ENCODE measurements at places on chromosomes 2 and 18. TPM values are rescaled to one million over a fixed set of nuclear protein-coding genes. Genes with fewer than 3 reads are reported as not detected.

The NEDD4L gene
- total RNA-seq, result 45.8 TPM

The MLPH gene
- total RNA-seq, result 73.5 TPM

DNA sequence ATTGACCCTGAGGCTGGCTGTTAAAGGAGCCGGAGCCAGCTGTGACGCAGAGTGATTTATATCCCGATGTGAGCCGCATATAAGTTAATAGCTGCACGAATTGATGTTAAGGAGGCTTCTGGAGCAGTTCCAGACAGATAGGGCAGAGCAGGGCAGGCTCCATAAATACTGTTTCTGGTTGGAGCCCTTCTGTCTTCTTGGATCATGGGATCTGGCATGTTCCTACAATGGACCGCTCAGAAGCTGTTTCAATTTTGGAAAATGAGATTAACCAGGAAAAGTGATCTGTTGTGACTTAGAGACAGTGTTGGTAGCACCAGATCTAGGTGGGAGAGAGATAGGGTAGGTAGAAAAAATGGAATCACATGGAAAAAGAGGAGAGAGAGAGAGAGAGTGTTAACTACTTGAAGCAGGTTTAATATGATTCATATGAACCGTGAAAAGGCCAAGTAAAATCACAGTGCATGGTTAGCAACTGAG, 4.8 kb upstream of the IGFBP5 start:
- DNase-seq, result no peak

GRCh38 chr18:75360941-75361340, 66.6 kb downstream of the SMIM21 start:
- no peak for DNase-seq

The PSMA8 gene
- total RNA-seq, result not detected

DNA sequence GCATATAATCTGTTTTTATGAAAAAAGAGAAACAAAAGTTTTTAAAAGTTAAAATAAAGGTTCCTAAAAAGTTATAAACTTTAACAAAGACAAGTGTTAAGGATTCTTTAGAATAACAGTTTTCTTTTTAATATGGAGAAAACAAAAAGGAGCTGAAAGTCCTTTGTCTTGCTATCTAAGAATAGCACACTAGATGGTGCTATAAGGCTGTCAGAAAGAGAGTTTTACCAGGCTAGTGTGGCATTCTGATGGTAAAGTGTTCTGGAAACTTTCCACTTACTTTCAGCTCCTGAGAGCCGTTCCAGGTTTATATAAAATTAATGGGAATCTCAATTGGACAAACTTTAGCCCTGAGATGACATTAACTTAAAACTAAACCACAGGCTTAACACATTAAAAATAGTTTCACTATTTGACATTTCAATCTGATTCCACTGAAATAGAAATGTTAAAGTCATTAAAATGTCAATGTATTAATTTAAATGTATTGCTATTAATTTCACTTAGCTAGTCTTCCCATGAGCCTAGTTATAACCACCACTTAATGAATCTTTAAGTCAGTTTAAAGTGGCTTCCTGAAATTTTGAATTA, 3.7 kb downstream of the FBXO48 start:
- DNase-seq, result no peak

GRCh38 chr2:128024816-128025215, 3.0 kb downstream of the SAP130 start:
- no peak for DNase-seq

GRCh38 chr2:8303322-8303832, 378.5 kb upstream of the ID2 start:
- DNase-seq, result peak; percentile 66

DNA sequence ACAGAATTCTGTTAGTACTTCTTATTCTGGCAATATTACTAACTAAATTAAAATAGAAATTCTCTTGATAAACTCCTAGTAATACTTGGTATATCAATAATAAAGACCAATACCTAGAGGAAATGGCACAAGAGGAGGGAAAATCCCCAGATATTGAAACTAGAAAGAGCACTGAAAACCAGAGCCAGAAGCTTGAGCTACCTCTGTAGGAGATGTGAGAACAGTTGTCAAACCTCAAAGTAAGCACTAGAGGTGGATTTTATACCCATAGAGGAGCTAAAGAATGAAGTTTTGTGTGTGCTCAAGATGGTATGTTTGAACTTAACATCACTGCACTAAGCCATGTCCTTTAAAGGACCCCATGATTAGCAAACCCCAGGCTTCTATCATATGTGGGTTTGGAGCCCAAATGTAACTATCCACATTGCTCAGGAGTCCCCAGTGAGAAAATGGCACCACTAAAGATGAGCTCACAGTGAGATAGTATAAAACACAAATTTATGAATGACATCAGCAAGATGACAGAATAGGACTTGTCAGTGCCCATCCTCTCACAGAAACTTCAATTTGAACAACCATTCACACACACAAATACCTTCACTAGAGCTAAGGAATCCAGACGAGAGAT, 122.1 kb downstream of the PKP4 start:
- DNase-seq, result no peak

The HOXD8 gene
- total RNA-seq, result 0.14 TPM

DNA sequence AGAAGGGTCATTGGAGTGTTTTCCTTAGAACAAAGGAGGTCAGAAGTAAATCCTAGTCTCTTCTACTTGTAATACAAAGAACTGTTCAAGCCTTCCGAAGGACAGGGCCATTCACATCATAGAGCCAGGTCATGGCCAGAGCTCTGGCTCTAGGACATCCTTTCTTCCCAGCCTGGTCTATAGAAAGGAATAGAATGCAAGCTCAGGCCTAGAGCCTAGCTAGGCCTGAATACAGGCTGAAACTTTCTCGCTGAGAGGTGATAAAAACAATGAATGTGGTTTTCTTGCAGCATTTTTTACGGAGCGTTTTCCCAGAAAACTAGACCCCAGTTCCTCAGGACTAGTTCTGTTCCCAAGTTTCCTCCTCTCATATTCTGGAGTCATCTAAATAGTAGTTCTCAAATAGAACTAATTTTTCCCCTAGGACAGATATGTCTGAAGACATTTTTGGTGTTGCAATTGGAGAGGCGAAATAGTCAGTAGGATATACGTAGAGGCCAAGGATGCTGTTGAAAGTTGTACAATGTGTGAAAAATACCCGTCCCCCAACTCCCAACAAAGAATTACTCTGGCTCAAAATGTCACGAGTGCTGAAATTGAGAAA, 6.8 kb downstream of the UGT1A6 start:
- no peak for DNase-seq

GRCh38 chr18:79644666-79645057, 34.9 kb upstream of the CTDP1 start:
- no peak for DNase-seq

The B4GALT6 gene
- total RNA-seq, result 5.3 TPM

- no peak for DNase-seq
These were observed 308.2 kb downstream of the PIEZO2 start for GRCh38 chr18:10841203-10841602.

The BMP10 gene
- 0.19 TPM for total RNA-seq

DNA sequence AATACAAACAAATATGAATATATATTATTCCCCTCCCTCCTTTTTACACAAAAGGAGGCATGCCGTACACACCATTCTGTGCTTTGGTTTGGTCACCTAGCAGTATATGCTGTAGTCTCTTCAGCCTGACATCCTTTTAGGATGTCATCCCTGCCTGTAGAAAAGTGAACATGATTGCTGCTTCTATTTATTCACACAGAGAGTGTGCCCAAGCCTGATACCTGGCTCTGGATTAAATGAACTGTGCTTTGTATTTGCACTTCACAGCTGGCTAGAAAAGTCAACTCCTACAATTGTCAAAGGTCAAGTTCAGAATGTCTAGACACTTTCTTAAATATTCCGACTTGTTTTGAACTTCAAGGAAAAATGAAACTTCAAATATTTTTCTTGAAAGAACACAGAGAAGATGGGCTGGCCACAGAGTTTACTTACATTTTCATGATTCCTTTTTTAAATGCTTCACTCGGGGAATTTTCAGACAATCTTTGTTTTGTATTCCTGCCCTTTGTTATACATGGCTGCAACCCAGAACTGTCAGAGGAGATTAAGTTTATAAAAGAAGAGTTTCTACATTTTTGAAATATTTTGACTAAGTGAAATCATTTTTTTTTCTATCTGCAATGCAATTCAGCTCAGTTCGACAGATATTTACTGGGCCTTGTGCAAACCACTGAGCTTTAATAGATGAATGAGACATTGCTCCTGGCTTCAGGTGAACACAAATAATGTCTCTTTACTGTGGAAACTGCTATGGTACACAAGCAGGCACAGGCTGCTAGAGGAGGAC, 33.5 kb downstream of the DAPL1 start:
- DNase-seq, result no peak

DNA sequence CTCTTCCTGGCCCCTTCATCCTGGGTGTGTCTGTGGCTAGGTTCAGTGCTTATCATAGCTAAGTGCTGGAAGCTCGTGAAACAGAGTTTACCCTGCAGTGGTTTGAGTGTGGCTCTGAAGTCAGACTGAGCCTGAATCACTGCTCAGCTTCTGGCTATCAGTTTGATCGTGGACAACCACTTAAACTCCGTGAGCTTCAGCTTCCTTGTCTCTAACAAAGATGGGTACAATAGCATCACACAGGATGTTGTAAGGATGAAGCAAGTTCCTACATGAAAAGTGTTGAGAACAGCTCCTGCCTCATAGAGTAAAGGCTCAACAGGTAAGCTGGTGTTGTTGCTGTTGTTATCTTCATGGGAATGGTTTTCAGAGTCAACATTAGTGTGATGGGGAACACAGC, 210.3 kb downstream of the CLIP4 start:
- DNase-seq, result no peak

The ALPP gene
- not detected for total RNA-seq

DNA sequence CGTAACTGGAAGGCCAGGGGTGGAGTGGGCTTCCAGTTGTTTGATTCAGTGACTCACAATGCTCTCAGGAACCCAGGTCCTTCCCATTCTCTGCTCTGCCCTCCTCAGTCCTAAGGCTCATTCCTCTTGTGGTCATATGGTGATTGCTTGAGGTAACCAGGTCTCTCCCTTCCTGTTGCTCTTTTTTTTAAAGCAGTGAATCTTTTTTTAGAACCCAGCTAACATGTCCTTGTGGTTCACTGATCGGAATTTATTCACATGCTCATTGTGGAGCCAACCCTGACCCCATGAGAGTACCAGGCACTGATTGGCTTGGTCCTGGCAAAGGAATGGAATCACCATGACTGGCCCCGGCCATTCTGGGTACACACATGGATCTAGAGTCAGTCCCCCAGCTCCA, 7.4 kb downstream of the THNSL2 start:
- DNase-seq, result no peak

DNA sequence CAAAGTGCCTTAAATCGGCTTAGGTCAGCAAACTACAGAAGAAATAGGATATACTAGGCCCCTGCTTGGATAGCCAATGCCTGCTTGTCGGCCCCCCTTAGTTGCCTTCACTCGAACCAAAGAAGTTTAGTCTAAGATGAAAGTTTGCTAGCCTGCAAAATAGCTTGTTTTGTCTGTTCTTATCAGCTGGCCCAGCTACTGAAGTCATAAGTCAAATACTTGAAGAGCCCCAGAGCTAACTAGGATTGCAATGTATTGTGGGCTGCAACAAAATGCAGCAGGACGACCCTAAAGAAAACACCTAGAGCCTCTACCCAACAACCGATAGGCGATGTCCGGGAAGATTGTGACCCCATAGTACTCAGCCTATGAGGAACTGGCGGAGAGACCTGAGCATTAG, 183.5 kb upstream of the HS6ST1 start:
- DNase-seq, result no peak

The STARD6 gene
- not detected for total RNA-seq

DNA sequence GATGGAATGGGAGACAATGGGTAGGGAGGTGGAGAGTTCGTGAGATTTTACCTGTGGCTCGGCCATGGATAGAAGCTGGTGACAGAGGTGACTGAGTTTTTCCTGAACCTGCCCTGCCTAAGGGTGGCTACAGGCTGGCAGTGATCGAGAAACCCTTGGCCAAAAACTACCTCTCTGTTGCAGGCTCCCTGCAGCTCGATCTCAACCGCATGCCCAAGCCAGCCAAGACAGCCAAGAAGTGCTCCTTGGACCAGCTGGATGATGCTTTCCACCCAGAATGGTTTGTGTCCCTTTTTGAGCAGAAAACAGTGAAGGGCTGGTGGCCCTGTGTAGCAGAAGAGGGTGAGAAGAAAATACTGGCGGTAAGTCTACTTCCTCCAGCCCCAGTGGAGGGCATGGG, 225.5 kb downstream of the DYSF start:
- DNase-seq, result no peak

DNA sequence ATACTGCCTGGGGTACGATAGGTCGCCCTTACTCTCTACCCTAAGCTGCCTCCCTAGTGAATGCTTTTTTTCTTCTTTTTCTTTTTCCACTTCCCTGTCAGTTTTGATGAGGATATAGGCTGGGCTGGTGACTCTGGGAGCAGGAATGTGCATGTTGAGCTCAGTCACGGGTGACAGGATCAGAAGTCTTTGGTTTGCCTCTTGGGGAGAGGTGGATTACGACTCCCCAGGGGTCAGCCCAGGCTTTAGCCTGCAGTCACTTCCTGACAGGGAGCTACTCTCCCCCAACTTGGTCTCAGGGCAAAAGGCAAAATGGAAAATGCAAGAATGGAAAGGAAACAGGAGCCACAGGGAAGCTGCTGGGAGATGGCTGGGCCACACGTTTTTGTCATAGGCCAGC, 57.3 kb downstream of the THNSL2 start:
- DNase-seq, result no peak

DNA sequence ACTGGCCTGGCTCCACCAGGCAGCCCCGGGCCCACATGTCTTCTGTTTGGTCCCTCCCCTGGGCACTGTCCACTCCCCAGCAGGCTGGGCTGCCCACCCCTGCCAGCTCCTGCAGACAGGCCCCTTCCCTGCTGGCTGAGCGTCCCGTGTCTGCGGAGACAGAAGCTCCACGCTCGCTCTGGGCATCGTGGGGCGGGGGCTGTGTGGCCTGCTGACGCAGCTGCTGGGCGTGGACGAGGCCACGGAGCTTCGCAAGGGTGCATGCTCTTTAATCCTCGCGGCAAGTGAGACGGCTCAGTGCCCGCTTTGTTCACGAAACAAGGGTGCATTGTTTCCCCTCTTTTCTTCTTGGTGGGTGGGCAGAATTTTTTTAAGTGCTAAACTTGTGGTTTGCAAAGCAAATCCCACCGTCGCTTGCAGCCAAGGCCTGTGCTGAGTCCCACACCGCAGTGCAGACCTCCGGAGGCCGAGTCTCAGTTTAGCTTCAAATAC, 132.8 kb upstream of the CTDP1 start:
- DNase-seq, result no peak

The MARCHF4 gene
- total RNA-seq, result 0.08 TPM

- DNase-seq, result no peak
These were observed 435.1 kb upstream of the CDH20 start for GRCh38 chr18:60898111-60898510.

DNA sequence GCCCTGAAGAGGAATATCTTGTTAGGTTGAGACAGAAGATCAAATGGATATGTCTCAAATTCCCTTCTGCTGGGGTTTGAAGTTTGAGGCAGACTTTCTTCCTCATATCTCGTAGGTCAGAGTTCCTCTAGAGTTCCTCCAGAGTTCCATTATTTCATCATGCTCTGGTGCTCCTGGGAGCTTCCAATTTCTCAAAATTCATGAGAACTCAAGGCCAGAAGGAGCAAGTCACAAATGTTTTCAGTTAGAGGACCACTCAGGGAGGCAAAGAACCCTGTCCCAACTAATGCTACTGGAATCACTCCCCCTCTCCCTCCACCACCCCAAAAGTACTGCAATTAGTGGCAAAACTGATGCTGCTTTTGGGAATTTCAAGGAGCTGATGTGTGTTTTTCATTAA, 115.7 kb upstream of the RBMS1 start:
- no peak for DNase-seq

- no peak for DNase-seq
These were observed 41.1 kb downstream of the LDAH start for GRCh38 chr2:20781656-20782265.

The SAG gene
- not detected for total RNA-seq
